ENCODE measurements at places on chromosomes 7 and 10.

DNA sequence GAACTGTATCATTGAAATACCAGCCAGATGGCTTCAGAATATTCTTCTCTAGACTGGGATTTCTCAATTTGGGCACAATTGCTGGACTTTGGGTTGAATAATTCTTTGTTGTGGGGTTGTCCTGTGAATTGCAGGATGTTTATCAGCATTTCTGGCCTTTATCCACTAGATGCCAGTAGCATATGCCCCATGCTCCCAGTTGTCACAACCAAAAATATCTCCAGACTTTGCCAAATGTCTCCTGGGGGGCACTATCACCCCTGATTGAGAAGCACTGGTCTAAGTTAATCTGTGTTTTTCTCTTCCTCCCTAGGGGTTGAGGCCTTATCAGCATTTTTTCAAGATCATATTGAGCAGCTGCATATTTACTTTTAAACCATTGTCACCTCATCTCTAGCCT, 204.9 kb upstream of the SP8 start:
- no peak for DNase-seq

DNA sequence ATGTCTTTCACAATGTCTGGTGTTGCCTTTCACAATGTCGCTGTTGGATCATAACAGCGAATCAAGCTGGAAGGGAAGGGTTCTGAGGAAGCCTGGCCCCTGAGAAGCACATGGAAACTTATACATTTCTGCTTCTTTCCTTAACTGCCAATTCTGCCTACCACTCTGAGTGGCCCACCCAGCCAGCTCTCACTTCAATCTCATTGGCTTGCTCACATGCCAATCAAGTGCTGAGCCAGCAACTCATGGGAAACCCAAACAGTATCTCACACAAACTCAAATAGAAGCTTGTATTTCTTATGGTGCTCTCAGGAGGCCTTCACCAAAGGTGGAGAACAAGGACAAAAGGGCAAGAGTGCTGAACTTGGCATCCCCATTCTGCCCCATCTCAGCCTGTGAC, 117.4 kb upstream of the GPR26 start:
- no peak for DNase-seq

DNA sequence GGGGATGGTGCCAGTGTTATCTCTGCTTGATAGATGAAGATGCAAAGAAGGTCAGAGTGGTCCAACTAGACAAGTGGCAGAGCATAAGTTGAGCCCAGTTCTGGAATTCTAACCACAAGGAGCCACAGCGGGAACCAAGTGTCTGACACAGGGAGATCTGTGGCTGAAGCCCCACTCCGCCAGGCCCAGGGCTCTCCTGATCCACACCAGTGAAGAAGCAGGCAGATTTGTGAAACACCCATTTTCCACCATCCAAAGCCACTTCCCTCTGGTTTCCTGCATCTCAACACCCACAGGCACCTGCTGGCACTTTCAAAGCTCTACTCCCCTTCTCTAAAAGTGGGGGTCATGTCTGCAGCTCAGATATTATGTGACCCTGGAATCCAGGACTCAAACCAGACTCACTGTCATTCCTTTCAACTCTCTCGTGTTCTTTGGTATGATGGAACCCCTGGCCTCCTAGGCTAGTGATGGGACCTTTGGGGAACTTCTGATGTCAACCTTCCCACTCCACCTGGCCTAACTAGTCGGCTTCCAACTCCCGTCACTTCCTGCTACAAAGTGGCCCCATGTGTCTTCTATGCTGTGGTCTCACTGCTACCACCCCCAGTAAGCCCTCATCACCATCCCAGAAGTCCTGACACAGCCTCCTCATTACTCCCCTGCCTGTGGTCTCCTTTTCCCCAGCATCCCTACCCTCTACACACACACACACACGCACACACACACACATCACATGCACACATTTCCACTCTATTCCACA, 177.6 kb downstream of the GRID1 start:
- no peak for DNase-seq

DNA sequence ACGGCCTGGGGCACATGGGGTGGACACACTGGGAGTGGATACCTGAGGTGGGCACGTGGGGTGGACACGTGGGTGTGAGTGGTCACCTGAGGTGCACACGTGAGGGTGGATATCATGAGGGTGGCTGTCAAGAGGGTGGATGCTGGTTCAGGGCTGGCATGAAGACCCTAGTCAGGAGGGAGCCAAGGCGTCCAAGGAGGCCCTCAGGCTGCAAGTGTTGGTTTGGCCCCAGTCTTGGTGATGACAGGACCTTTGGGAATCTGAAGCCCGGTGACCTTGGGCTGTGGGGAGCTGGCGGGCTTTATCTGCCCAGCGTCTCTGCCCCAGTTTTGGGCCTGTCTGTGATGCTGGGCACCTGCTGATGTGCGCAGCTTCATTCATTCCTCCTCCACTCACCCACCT, 24.9 kb upstream of the PFKFB3 start:
- no peak for DNase-seq

DNA sequence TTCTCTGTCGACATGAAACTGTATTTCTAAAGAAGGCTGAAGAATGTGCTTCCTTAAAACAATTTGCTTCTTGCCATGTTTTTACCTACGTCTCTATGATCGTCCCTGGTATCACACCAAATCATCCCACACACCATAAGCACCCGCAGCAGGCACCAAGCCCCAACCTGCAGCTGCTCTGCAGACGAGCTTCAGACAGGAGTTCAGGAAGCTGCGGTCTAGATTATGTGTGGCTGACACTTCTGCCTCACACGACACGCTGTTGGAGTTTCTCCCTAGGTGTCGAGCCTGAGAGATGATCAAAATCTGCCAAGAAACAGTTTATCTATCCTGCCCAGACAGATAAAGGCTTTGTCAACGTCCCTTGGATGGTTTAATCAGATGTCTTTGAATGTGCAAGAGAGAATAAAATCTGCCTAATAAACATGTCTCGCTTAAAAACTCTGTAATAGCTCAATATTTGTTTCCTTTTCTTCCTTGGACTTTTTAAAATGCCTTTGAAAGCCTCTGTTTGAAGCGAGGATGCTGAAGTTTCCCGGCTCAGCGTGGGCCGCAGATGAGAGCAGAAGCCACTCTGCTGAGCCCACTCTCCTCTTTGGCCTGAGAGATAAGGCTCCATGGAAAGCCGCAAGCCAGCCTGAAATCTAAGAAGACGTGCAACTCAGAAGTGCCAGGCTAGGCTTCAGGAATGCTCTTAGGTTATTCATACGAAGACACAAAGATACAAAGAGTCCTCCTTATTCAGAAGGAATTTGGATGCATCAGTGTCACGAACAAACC, 158.3 kb upstream of the PFKP start:
- no peak for DNase-seq

DNA sequence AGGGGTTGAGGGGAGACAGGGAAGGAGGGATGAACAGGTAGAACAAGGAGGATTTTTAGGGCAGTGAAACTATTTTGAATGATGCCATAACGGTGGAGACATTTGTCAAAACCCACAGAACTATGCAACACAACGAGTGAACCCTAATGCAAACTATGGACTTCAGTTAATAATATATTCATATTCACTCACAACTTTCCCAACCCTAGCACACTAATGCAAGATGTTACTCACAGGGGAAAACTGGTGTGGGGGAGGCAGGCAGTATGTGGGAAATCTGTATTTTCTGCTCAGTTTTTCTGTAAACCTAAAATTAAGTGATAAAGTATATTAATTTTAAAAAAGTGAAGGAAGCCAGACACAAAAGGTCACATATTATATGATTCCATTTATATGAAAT, 17.3 kb downstream of the GNA12 start:
- no peak for DNase-seq

DNA sequence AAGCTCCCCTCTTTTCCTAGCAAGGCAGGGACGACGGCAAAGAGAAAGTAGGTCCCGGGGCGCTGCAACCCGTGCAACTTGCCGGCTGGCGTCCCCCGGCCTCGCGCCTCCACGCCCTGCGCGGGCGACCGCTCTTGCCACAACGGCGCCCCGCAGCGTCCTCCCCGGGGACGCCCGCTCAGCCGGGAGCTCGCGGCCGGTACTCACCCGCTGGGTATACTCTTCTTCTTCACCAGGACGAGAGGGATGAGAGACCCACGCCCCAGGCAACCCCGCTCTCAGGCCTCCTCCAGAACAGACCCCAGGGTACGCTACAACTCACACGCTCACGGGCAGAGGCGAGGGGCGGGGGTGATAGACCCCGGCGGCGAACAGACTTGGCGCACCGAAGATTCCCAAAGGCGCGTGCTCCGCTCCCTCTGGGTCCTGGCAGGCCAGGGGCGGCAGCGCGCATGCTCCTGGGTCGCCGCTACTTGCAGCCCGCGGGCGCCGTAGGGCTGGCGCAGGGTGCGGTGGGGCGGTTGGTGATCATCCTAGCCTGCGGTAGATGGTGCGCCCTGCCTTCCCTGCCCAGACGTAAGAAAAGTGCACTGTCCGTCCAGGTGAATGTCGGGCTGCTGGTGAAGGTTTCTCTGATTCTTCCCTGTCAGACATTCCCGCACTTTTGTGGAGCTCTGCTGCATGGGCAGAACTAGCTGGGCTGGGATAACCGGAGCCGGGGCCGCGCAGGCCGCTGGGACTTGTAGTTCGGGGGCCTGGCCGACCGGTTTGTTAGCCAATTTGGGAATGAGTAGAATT, at the start of gene CC2D2B:
TSS of gene CC2D2B (plus strand) at position 520 of the 798 bp plus-strand sequence. CDS start 3,349 bp downstream, outside the sequence.
- DNase-seq = peak; percentile 91

DNA sequence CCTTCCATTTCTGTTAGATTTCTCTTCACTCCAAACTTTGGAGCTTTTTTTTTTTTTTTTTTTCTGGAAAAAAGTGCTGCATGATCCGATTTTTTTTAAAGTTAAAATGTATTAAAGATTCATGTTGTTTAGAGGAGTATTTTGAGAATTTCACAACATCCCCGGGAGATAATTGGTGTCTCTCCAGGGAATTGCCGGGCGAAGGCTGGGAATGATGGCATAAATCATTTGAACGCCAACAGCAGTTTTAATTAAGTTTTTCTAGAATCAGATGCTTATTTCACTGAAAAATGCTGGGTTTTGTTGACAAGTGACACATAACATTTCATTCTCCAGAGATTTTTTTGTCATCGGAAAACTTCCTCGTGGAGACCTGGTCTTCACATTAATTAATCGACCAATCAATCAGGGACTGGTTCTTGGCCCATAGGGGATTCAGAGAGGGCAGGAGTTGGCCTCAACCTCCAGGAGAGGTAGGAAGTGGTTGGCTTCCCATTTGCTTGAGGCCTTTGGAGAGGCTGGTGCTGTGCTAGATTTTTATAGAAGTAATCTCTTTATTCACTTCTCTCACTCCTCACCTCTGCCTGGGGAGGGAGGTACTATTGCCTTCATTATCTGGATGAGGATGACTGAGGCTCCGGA, 439.4 kb downstream of the TYW1 start:
- no peak for DNase-seq

DNA sequence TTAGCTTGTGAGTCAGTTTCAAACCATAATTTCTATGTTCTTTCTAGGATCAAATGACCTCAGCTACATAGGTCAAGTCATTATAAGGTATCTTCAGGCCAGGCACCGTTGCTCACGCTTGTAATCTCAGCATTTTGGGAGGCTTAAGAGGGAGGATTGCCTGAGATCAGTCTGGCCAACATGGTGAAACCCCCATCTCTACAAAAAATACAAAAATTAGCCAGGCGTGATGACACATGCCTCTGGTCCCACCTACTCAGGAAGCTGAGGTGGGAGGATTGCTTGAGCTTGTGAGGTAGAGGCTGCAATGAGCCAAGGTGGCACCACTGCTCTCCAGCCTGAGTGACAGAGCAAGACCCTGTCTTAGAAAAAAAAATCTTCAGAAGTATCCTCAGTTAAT, 362.3 kb downstream of the GATA3 start:
- no peak for DNase-seq

Measured in large intestine (tissue), 12 donors.